Ammon's horn (tissue), 1 donor: ENCODE measurements at places on chromosomes 12 and 14.

- no peak for DNase-seq
Measured at GRCh38 chr14:57692671-57693070, 173.2 kb downstream of the SLC35F4 start.

DNA sequence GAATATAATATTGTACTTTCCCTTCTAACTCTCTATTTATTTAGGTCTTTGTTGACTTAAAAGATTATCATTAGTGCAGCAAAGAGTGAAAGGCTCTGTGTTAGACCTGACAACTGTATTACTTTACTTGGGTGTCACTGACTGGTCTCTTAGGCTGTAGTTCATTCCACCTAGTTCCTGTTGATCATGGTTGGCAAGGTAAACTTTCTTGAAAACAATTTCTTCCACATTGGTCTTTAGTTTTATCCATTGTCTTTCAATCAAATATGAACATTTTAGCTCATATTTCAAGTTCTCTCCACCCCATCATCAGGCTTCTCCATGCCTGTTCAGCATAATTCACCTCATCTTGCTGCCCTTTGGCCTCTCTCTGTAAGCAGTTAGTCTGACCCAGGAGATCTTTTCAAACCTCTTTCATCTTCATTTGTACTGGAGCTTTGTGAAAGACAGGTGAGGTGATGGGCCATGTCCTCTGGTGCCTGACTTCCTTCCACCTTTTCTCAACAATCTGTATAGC lies 32.1 kb upstream of the PPM1H start:
- no peak for DNase-seq

DNA sequence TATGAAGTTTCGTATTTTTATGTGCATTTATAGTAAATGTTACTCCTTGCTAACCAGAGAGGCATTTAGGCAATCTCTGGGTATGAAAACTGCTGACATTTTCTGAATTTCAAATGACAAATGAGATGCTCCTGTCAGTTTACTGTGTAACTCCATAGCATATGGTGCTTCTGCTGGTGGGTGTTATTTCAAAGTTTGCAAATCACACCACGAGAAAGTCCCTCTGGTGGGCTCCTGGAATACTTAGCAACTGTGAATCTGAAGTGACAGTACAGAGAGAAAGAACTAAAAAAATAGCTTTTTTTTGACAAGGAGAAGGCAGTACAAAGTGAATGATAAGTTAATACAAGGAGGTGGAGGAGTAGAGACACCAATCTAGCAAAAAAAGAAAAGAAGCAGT lies 161.5 kb downstream of the DERA start:
- peak; percentile 8 for DNase-seq

DNA sequence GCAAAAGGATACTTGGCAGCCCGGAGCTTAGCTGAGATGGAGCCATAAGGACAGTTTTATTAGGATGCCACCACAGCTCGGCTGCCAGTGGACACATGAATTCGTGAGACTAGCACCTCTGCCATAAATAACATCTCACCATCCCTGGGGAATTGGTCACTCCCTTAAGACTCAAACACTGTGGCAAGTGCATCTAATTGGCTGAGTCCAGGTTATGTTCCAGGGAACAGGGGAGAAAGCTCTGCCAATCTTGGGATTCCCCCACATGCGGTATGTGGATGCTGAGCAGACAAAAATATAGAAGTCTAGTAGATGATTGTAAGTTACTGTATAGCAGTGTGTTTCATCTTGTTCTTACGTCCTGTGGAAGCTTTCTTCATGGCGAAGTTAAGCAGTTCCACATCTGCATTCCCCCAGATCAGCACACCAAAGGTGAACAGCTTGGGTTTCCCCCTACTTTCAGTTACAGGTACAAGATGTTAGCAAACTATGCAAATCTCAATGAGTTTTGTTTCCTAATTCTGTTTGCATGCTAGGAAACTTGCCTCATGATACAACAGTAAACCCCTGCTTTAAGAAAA lies 131.1 kb downstream of the ETV6 start:
- DNase-seq: no peak

GRCh38 chr12:81644503-81644902 lies 114.6 kb downstream of the PPFIA2 start:
- DNase-seq: peak; percentile 60

DNA sequence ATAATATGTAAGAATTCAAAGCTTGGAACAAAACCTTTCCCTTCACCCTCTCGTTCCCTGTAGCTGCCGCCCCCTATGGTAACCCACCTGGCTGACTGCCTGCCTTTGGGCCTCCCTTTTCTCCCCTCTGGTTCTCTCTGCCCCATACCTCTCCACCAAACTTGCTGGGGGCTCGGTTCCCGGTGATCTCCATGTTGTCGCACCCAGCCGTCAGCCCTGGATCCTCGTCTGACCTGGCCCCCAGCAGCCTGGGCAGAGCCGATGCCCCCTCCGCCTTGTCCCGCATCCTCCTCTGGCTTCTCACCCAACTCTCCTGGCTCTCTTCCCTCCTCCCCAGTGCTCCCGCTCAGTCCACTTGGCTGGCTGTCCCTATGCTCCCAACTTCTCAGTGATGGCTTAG lies 4.5 kb downstream of the CYP46A1 start:
- no peak for DNase-seq

DNA sequence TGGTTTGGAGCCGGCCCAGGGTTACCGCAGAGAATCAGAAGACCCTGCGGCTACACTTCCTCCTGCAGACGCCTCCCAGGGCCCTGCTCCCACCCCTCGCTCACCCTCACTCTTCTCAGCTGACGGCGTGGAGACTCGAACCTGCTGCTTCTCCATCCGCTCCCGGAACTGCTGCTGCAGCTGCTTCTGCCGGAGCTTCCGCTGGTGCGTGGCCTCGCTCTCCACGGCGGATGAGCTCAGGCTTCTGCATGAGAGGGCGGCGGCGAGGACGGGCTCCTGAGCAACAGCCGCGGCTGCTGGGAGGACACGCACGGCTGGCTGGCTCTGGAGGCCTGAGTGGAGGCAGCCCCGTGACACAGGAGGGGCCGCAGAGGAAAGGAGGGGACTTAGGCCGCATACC lies 33.3 kb downstream of the RAD52 start:
- no peak for DNase-seq

DNA sequence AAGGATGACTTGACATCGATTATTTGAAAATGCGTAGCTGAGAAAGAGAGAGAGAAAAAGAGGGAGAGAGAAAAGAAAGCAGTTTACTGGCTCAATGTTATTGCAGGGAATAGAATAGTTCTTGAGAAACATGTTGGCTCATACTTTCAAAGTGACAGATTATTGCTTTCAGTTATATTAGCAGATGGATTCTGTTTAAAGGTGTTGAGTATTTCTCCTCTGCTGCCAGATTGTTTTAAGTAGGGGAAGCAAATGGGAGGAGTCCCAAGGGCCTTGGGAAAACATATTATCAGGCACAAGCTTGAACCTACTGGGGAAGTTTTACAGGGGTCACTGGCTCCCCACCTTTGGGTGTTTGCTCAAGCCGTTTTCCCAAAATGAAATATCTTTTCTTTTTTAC lies 203.8 kb upstream of the SRRM4 start:
- no peak for DNase-seq

- DNase-seq: no peak
Measured at GRCh38 chr14:101195309-101195901, 291.9 kb upstream of the RTL1 start.

GRCh38 chr12:112901271-112901670 lies 5.5 kb upstream of the OAS1 start:
- DNase-seq: no peak

- peak; percentile 64 for DNase-seq
Measured at GRCh38 chr12:4148418-4149056, 125.0 kb upstream of the CCND2 start.

DNA sequence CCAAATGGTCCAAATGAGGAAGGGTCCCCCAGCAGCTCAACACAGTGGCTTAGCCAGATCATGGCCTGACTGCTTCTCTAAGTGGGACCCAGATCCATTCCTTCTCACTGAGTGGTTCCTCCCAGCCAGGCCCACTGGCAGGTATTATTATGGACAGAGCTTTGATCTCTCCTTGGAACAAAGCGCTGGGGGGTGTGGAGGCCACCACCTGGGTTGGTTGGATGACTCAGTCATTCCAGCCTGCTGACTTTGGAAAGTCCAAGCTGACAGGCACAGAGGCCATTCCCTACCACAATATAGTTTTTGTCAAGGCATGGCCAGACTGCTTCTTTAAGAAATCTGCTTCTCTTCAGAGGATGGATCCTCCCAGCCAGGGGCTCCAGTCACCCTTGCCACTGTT lies 341.1 kb downstream of the BTG1 start:
- DNase-seq: no peak

- no peak for DNase-seq
Measured at GRCh38 chr14:101075801-101076413, 172.4 kb upstream of the RTL1 start.

DNA sequence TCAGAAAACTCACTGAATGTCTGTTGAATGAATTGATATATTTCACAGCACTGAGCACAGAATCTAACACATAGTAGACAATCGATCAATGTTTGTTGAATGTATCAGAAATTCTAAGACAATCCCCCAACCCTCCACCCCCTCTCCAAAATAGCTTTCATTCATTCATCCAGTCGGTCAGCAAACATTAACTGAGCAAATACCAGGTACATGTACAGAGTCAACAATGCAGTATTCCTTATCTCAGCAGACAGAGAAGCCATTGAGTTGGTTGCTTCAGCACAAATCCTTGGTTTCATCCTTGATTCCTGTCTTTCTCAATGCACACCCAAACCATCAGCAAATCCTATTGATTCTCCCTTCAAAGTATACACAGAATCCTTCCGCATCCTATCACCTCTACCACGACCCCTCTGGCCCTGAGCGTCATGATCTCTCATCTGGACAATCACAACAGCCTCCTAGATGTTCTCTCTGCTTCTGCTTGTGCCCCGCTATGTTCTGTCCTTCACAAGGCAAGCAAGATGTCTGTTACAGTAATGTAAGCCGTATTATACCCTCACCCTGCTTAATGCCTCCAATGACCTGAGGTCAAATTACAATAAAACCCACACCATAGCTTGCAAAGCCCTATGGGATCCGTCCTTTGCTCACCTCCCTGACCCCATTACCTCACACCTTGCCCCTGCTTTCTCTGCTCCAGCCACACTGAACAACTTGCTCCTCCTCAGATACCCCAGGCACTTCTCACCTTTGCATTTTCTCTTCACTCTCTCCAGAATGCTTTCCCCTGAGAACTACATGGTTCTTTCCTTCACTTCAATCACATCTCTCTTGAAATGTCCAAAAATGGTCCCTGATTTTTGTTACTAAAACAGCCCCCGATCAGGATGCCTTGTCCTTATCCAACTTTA lies 738.1 kb upstream of the TBX3 start:
- no peak for DNase-seq

- DNase-seq: peak; percentile 58
Measured at GRCh38 chr14:32043624-32044023, 33.5 kb upstream of the ARHGAP5 start.

DNA sequence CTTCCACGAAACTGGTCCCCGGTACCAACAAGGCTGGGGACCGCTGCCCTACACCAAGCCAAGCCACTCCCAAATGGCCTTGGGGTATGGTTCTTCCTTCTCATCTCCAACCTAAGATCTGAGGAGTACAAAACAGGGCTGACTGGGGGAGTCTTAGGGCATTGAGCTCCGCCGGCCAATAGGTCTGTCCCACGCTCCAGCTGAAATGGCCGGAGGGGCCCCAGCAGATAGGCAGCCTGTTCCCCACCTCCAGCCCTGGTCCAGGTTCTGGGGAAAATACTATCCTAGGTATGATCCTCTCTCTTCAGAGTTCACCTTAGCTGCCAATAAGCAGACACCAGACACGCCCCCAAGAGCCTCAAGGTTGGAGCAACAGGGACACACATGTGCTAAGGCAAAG lies 90.2 kb downstream of the ACTN1 start:
- no peak for DNase-seq

- no peak for DNase-seq
Measured at GRCh38 chr12:65495233-65495632, 216.8 kb downstream of the MSRB3 start.

DNA sequence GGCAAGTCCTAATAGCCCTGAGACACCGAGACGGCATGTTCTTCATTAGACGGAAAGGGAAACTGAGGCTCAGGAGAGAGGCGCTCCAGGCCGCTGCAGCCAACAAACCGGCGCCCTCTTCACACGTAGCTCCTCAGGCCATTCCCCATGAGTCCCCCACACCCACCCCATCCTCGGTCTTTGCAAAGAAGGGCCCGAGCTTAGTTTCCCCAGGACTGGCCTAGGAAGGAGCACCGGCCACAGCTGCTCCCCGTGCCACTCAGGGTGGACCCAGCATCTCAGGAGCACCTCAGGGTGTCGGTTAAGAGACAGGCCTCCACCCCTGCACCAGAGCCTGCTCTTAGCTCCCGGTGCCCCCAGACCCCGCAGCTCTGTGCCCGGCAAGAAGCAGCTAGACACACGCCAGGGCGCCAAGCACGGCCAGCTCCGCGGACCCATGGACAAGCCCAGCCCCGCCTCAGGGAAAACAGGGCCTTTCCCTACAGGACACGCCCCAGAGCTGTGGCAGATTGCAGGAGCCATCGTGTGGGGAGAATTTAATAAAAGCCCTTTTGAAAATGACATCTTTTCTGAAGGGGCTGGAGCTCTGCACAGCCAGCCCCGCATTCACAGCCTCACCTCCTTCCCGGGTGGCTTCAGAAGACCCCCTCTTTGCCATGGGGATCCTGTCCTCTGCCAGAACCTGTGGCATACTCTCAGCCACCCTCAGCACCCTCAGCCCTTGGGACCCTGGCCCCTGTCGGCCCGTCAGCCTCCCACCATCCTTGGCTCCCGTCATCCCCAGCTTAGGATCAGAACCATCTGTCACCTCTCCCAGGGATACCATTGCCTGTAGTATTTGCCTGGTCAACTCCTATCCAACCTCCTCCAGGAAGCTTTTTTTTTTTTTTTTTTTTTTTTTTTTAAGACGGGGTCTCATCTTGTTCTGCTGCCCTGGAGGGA lies 59.7 kb downstream of the LGMN start:
- DNase-seq: no peak

GRCh38 chr12:132395908-132396305 lies 66.5 kb upstream of the GALNT9 start:
- no peak for DNase-seq

DNA sequence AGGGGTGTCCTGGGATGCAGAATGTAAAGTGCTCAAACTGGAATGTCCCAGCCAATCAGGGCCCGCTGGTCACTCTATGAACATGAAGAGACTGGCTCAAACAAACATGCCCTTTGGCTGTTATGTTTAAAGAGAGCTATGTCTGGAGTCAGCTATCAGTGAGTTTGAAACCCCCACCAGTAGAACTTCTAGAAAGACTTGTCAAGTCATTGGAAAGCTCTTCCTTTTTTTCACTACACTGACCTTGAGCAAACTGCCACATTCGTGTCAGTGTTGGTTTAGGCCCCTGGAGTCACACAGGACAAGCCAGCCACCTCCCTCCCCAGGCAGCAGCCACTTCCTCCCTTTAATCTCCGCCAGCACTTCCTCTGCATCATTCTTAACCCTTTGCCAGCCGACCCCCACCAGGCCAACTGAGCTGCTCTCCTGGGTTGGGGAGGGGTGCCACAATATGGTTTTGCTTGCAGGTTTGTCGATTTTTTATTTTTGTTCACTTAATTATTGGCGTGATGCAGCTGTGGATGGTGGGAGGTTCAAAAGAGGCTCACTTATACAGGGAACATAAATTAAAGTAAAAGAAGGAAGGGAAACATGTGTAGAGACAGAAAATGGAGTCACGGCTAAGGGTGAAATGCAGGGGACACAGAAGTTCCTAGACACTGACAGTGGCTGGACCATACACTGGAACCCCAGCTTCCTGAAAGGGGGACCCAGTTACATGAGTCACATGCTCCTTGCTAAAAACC lies 25.3 kb downstream of the CMKLR1 start:
- peak; percentile 74 for DNase-seq
